Thyroid gland (tissue), 4 donors: ENCODE measurements at places on chromosomes 6 and 20.

DNA sequence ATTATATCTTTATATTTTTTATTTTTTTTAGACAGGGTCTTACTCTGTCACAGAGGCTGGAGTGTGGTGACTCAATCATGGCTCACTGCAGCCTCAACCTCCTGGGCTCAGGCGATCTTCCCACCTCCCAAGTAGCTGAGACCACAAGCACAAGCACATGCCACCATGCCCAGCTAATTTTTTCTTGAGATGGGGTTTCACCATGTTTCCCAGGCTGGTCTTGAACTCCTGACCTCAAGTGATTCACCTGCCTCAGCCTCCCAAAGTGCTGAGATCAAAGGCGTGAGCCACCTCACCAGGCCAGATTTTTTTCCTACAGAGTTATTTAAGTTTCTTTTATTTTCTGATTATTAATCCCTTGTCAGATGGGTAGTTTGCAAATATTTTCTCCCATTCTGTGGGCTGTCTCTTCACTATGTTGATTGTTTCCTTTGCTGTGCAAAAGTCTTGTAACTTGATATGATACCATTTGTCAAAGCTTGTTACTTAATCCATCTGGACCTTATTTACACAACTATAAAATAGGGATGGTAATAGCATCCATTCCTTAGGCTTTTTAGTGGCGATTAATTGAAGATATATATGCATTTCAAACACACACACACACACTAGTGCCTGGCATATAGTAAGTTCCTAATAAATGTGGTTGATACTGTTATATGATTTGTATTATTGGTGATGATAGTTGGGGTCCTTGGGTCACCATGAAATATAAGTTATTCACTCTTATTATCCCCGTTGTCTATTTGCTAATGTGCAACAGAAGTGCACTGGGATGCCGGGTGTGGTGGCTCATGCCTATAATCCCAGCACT, 187.1 kb downstream of the BCAS1 start:
- H3K4me3 ChIP-seq, result no peak overlapping the region
- no peak for DNase-seq
- H3K27me3 ChIP-seq, result no peaks in the 10 kb centered on the region
- H3K27ac ChIP-seq, result no peak overlapping the region
- no peaks in the 10 kb centered on the region for H3K4me1 ChIP-seq

GRCh38 chr6:114040871-114041270, 69.9 kb upstream of the HDAC2 start:
- H3K4me1 ChIP-seq, result no peaks in the 10 kb centered on the region
- no peak overlapping the region for H3K27ac ChIP-seq
- no peaks in the 10 kb centered on the region for H3K36me3 ChIP-seq
- DNase-seq, result no peak

GRCh38 chr6:105691971-105692370, 289.1 kb upstream of the PREP start:
- no peak overlapping the region for H3K4me3 ChIP-seq
- no peak for DNase-seq
- no peaks in the 10 kb centered on the region for H3K27me3 ChIP-seq

DNA sequence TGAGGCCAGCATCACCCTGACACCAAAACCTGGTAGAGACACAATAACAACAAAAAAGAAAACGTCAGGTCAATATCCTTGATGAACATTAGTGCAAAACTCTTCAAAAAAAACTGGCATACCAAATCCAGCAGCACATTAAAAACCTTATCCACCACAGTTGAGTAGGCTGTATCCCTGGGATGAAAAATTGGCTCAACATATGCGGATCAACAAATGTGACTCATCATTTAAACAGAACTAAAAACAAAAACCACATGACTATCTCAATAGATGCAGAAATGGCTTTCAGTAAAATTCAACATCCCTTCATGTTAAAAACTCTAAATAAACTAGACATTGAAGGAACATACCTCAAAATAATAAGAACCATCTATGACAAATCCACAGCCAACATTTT, 59.6 kb upstream of the PHIP start:
- no peaks in the 10 kb centered on the region for H3K27me3 ChIP-seq
- no peak for DNase-seq
- no peak overlapping the region for H3K27ac ChIP-seq

GRCh38 chr6:149176971-149177667, 140.4 kb upstream of the TAB2 start:
- H3K36me3 ChIP-seq, result no peaks in the 10 kb centered on the region
- H3K27me3 ChIP-seq, result no peaks in the 10 kb centered on the region
- no peak for DNase-seq
- H3K4me1 ChIP-seq, result no peaks in the 10 kb centered on the region
- H3K4me3 ChIP-seq, result no peak overlapping the region

DNA sequence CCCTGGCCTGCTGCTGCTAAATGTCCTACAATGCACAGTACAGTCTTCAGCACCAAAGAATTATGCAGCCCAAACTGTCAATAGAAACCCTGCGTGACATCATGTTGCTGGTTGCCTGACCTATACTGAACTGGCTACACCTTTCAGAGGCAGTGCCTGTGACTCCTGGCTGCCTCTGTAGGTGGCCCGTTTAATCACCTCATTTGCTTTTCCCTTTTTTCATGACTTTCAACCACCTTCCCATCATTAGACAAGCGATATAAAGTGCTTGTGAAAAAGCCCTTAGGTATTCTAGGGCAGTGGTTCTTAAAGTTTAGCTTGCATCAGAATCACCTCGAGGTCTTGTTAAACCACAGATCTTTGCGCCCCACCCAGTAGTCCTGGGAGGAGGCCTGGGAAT, 33.0 kb upstream of the RIPOR2 start:
- H3K4me1 ChIP-seq, result no peaks in the 10 kb centered on the region
- DNase-seq, result no peak
- no peaks in the 10 kb centered on the region for H3K27me3 ChIP-seq
- no peak overlapping the region for H3K27ac ChIP-seq
- H3K4me3 ChIP-seq, result no peak overlapping the region
- no peaks in the 10 kb centered on the region for H3K36me3 ChIP-seq

GRCh38 chr6:54411767-54412166, 103.5 kb downstream of the TINAG start:
- no peaks in the 10 kb centered on the region for H3K36me3 ChIP-seq
- no peaks in the 10 kb centered on the region for H3K4me1 ChIP-seq
- no peak overlapping the region for H3K4me3 ChIP-seq
- H3K27ac ChIP-seq, result no peak overlapping the region
- no peaks in the 10 kb centered on the region for H3K27me3 ChIP-seq

GRCh38 chr6:109457562-109457996, 2.0 kb upstream of the MICAL1 start:
- no peaks in the 10 kb centered on the region for H3K36me3 ChIP-seq
- no peaks in the 10 kb centered on the region for H3K27me3 ChIP-seq
- H3K4me1 ChIP-seq, result peaks cover 39% of the 10 kb centered on the region
- DNase-seq, result no peak

GRCh38 chr6:81743649-81744048, 8.8 kb downstream of the TENT5A start:
- H3K27me3 ChIP-seq, result no peaks in the 10 kb centered on the region
- no peak overlapping the region for H3K27ac ChIP-seq
- no peak overlapping the region for H3K4me3 ChIP-seq
- DNase-seq, result no peak
